Caki2 (cell line): ENCODE measurements at places on chromosomes 12 and 14. TPM values are rescaled to one million over a fixed set of nuclear protein-coding genes. Genes with fewer than 3 reads are reported as not detected.

GRCh38 chr14:23430016-23430722 lies 5.3 kb downstream of the MYH7 start:
- no peak for DNase-seq

PTGER2 gene
- total RNA-seq: 0.88 and 4.9 TPM in 2 replicates

IAPP gene
- not detected in 2 replicates for total RNA-seq

HCAR1 gene
- total RNA-seq: not detected in 2 replicates

ADAM21 gene
- total RNA-seq: not detected in 2 replicates
